ENCODE measurements at places on chromosomes 3 and 15.

- DNase-seq: no peak
Observed at GRCh38 chr3:49028298-49028672, 913 bp downstream of the IMPDH2 start.

GRCh38 chr3:152056481-152056880 lies 183.0 kb downstream of the SUCNR1 start:
- DNase-seq: no peak

DNA sequence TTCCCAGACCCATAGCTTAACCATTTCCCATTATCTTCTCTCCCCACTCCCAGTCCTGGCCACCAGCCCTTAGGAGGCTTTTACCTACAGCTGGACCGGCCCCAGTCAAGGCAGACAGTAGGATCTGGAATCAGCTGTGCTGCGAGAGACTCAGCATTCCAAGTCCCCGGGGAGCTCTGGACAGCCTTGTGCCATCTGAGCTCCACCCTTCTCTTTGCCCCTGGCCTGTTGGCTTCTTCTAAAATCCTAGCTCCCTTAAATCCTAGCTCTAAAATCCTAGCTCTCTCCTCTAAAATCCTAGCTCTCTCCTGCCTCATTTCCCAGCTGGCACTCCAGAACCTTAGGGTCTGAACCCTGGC lies 21.3 kb downstream of the MEGF11 start:
- no peak for DNase-seq

GRCh38 chr3:61733876-61734275 lies 172.5 kb downstream of the PTPRG start:
- DNase-seq: no peak

GRCh38 chr3:32076566-32076965 lies 29.9 kb upstream of the GPD1L start:
- no peak for DNase-seq

Measured in activated CD8-positive, alpha-beta memory T cell treated with anti-CD3 and anti-CD28 coated beads for 48 hours (primary cell).